Smooth muscle cell of the coronary artery (primary cell): ENCODE measurements at places on chromosomes 16 and 17. TPM values are rescaled to one million over a fixed set of nuclear protein-coding genes. Genes with fewer than 3 reads are reported as not detected.

FKBP10 gene
- 494 and 761 TPM in 2 replicates for total RNA-seq

TSNAXIP1 gene
- total RNA-seq = 1.2 and 1.9 TPM in 2 replicates

TNFRSF17 gene
- total RNA-seq = 0.12 TPM in 1 of 2 replicates, not detected in the other

GINS2 gene
- total RNA-seq = 0.47 and 3.2 TPM in 2 replicates

C17orf50 gene
- not detected in 2 replicates for total RNA-seq
